ENCODE measurements at places on chromosomes 4 and X.

DNA sequence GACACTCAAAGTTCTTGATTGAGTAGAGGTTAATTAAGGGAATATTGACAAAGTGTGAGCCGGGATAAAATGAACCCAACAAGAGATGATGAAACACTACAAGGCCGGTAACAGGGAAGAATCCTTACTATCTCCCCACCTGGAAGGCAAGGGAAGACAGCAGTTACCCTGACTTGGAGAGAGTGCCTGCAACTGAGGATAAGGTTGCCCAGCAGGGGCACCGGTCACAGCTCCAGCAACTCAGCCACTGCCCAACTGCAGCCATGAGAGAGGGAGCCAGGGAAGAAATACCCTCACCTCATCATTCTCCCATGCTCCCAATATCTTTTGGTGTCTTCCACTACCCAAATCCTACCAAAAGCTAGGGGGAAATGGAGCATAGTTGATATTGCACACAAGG lies 212.7 kb downstream of the KCTD8 start:
- DNase-seq, result no peak

DNA sequence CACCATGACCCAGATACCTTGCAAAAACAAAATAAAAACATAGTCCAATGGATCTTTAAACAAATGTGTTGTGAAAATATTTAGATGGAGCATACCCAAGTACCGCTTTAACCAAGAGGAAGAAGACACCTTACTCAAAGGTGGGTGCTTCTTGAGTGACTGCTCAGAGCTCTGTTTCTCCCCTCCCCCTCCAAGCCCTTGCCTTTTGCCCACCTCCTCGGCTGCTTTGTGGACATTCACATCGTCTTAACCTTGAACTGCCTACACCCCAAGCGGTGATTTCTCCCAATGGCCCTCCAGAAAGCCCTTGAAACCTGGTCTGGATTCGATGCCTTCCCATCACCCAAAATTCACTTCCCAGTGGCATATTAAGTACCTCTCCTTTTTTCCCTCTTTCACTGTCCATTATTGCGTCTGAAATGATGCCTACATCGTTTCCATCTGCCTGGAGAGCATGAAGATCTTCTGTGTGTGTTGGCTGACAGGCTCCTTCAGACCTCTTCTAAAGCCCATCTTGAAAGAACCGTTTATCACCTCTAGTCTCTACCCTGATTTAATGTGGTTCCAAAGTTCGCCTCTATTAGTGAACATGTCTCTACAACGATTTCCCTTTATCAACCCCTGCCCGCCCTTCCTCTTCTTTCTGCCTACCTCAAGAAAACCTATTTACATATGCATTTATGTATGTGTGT lies 968 bp downstream of the GPRIN3 start:
- DNase-seq, result peak; percentile 38

DNA sequence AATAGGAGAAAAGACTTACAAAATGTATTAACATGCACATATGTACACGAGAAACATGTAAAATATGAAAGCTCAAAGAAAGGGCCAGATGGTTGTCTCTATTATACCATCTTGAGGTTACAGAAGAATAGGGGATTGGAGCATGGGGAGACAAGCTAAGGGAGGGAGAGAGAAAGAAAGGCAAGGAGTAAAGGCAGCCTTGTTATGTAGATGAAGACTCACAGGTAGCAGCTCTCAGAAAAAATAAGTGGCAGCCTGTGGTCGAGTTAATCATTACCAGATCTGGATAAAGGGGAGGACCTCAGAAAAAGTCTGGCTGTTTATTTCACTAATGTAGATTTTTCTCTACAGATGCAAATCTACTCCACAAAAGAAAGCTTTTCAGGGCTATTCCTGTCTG lies 26.6 kb upstream of the PPP1R2C start:
- no peak for DNase-seq

- DNase-seq, result no peak
Observed at GRCh38 chr4:177473991-177474390, 31.8 kb upstream of the AGA start.

GRCh38 chr4:6201580-6202091 lies 1.3 kb upstream of the JAKMIP1 start:
- no peak for DNase-seq

DNA sequence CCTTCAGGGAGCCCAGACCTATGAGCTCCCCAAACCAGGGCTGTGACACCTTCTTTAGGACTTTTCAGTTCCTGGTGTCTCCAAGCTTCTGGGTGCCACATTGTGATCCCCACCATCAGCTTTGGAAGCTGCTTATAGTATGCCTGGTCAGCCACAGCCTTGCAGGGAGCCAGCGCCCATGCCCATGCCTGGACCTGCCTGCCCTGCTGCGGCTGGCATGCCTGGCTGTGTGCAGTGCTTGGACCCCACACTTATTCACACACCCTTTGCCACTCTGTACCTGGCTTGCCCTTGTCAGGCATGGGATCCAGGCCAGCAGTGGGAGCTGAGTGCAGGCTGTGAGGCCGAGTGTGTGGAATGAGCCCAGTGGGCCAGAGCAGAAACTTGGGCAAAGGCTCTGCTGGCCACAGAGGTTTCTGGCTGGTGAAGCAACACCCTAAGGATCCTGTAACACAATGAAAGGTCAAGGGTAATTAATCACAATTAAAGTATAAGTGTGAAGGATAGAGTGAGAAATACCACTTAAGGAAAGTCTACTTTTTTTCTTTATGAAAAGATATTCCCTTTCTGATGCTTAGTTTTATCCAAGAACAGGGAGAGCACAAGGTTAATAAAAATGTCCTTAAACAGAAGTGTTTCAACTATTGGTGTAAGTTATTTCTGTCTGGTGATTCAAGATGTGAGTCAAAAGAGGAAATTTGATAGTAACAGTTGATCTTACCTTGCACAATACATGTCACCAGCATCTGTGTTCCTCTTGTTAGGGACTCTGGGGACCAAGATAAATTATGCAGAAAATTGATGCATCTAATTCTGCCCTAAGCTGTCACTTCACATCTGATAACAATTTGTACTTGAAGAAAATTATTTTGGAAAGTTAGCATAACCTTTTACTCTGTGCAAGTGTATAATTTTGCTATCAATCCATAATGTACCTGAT lies 161.8 kb downstream of the FAM47A start:
- DNase-seq, result no peak

DNA sequence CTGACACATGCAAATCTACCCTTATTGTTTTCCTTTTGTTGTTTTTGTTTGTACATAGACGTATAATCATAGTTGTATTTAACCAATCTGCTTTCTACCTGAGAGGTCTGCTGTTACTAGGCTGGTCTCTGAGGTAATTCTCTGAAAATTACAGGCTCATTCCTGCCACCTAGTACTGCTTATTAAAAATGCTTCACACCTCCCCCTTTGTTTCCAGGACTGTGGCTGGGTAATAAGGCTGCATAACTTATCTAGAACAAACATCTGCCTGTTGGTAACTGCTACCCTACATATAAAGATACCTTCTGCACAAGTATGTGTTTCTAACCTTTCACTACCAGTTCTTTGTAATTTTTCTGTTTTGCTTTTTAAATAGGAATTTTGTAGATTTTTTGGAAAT lies 34.2 kb downstream of the COX7B2 start:
- DNase-seq, result no peak

DNA sequence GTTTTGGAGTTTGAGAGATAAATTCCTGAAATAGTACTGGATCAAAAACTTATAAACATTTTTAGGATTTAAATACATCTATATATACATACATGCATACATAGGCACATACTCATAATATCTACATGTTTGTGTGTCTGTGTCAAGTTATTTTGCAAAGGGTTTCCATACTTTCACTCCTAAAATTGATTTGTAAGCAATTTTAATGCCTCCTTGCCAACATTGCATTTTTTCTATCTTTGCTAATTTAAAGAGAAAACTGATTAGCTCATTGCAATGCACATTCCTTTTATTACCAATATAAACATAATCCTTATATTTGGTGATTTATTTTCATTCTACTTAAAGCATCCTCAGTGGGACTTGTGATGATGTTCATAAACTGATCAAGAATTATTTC lies 258.3 kb downstream of the FRMPD4 start:
- no peak for DNase-seq

- no peak for DNase-seq
Observed at GRCh38 chr4:15131551-15131950, 129.3 kb downstream of the CPEB2 start.

GRCh38 chr4:86565651-86566050 lies 28.5 kb upstream of the PTPN13 start:
- no peak for DNase-seq

- no peak for DNase-seq
Observed at GRCh38 chr4:94365304-94365703, 22.7 kb upstream of the HPGDS start.

DNA sequence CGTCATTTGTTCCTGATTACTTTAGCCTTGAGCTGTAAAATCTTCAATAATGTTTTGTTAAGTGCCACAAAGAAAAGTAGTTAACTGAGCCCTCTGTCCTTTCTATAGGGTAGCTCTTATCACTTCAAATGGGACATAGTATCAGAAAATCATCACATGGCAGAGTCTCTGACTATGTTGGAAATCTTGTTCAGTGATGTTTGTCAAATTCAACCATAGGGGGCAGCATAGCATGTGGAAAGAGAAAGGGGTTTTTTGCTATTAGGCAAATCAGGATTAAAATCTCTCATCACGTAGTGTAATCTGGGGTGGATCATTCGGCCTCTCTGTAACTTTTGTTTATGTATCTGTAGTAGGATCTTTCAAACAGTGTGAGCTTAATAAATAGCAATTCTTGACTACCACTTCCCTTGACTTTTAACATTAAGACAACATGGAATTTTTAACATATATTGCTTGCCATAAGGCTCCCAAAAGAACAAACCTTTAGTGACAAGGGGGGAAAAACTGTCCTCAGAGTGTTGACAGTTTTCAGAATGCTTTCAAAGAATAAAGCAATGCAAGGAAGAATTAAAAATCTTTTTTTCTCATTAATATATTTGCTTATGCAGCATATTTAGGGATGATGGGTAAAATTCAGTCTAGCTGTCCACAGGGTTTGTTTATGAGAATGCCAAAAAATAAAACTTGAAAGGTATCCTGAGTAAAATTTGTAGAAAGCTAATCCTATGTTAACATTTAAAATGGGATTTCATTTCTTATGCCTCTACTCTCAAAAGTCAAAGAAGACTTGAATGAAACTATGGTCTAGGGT lies 127.2 kb downstream of the FBXW7 start:
- peak; percentile 51 for DNase-seq

DNA sequence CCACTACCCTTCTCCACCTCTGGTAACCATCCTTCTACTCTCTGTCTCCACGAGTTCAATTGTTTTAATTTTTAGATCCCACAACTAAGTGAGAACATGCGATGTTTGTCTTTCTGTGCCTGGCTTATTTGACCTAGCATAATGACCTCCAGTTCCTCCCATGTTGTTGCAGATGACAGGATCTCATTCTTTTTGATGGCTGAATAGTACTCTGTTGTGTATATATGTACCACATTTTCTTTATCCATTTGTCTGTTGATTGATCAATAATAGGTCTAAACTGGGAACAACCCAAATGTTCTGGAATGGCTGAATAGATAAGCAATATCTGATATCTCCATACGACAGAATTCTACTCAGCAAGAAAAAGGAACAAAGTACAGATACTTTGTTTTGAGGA lies 67.2 kb downstream of the DIPK2B start:
- DNase-seq, result no peak

- no peak for DNase-seq
Observed at GRCh38 chr4:183831026-183831446, 74.1 kb upstream of the STOX2 start.

GRCh38 chr4:1938027-1938426 lies 66.8 kb downstream of the NSD2 start:
- no peak for DNase-seq

GRCh38 chrX:119398974-119399771 lies at the start of gene SLC25A43:
TSS of gene SLC25A43 (plus strand) at chrX:119399336. CDS start at chrX:119399404, 68 bp downstream.
- DNase-seq, result peak; percentile 19

DNA sequence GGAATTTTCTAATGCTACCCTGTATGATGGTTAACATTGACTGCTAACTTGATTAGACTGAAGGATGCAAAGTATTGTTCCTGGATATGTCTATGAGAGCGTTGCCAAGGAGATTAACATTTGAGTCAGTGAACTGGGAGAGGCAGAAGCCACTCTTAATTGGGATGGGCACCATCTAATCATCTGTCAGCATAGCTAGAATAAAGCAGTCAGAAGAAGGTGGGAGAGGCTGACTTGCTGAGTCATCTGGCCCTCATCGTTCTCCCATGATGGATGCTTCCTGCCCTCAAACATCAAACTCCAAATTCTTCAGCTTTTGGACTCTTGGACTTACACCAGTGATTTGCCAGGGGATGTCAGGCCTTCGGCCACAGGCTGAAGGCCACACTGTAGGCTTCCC lies 878.5 kb downstream of the PCDH7 start:
- DNase-seq, result no peak

GRCh38 chr4:99572527-99573240 lies 1.9 kb upstream of the MTTP start:
- no peak for DNase-seq

DNA sequence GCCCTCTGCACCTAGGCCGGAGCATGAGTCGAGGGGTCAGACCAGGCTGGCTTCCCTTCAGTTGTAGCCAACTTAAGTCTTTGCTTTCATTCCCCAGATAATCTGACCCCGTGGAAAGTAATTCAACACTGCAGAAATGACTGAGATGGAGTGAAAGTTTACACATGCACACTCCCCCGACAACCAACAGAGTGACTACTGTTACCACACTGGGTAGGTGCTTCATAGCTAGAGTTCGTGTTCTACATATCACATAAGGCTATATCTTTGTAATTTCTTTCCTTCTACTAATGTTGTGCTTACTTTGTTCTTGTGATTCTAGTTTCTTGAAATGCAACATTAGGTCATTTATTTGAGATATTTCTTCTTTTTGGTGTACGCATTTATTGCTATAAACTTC lies 7.2 kb upstream of the CTAG2 start:
- DNase-seq, result no peak
